Left lung (tissue), 14 donors: ENCODE measurements at places on chromosomes 6 and 20.

- no peak for DNase-seq
Measured at GRCh38 chr20:36645998-36646397, at the start of gene SLA2. TSS of gene SLA2 (minus strand) at chr20:36646196. CDS start at chr20:36641335, 4,861 bp downstream.

- no peak for DNase-seq
Measured at GRCh38 chr20:44702776-44703175, 12.4 kb upstream of the CCN5 start.

DNA sequence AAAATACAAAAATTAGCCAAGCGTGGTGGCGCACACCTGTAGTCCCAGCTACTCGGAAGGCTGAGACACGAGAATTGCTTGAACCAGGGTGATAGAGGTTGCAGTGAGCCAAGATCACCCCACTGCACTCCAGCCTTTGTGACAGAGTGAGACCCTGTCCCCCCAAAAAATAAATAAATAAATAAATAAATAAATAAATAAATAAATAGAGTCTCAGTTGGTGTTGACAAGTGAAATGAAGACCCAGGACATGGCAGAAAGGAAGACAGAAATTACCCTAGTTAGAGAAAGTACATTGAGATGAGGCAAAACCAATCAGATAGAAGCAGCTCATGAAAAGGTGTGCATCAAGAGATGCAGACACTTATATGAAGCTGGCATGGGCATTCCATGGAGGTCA, 105.0 kb downstream of the IBTK start:
- DNase-seq, result no peak

DNA sequence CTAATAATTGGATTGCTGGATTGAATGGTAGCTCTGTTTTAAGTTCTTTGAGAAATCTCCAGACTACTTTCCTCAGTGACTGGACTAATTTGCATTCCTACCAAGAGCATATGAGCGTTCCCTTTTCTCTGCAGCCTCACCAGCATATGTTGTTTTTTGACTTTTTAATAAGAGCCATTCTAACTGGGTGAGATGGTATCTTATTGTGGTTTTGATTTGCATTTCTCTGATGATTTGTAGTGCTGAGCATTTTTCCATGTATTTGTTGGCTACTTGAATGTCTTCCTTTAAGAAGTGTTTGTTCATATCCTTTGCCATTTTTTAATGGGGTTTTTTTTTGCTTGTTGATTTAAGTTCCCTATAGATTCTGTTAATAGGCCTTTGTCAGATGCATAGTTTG, 94.7 kb upstream of the AHI1 start:
- no peak for DNase-seq

GRCh38 chr6:99514089-99514488, 1.1 kb downstream of the USP45 start:
- DNase-seq, result no peak

DNA sequence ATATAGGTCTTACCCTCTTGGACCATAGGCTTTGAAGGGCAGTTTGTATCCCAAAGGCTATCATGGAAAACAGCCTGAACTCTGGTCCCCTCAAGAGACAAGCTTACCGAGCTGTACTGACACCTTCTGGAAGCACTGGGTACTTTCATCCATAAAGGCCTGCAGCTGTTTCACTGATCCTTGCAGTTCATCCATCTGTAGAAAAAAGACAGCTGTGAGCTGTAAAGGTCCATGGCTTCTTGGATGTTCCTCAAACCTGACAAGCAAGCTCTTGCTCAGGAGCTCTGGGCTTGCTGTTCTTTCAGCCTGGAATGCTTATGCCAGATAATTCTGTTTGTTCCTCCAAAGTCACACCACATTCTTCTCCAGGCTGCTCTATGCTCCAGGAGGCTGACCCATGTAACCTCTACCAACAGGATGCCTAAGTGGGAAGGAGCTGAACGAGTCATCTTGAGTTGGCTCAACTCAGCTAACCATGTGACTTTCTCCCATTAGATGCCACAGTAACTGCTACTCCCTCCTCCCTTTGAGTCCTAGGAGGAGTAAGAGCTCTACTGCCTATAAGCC, 8.8 kb upstream of the NDRG3 start:
- peak; percentile 72 for DNase-seq

- DNase-seq, result no peak
Measured at GRCh38 chr6:140563728-140564127, 1189.3 kb upstream of the CITED2 start.

DNA sequence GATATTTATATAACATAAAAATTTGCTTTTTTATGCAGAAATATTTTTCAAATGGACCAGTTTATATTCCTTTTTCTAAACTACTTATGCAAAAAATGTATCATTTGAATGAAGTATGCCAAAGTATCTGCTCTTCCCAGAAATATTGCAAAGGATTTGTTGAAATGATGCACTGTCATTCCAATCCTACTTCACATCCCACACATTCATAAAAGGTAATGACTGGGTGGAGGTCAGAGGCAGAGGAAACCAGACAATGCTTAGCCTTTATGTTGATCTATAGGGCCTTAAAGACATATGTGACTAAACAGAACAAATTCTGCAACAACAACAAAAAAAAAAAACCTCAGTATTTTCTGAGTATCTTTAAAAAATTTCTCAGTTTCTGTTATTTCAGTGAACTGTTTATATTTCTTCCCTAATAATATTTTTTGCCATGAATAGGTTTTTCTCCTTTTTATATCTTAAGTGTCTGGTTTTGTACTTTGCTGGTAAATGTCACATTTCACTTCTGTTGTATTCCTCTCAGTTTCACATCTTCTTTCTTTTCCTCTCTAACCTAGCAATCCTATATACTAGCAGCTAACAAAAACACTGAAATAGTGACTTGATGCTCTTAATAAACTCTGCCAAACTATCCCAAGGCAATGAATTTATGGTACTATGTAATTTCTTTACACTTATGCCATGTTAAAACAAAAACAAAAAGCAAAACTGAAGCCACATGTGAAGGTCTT, 374.1 kb downstream of the BCKDHB start:
- no peak for DNase-seq

GRCh38 chr6:37381579-37381978, 27.8 kb downstream of the RNF8 start:
- peak; percentile 23 for DNase-seq

GRCh38 chr20:16764560-16764959, 16.4 kb downstream of the OTOR start:
- no peak for DNase-seq

GRCh38 chr20:49615401-49616153, 47.6 kb upstream of the PTGIS start:
- DNase-seq, result no peak

- no peak for DNase-seq
Measured at GRCh38 chr6:56158571-56158970, 88.8 kb downstream of the COL21A1 start.

DNA sequence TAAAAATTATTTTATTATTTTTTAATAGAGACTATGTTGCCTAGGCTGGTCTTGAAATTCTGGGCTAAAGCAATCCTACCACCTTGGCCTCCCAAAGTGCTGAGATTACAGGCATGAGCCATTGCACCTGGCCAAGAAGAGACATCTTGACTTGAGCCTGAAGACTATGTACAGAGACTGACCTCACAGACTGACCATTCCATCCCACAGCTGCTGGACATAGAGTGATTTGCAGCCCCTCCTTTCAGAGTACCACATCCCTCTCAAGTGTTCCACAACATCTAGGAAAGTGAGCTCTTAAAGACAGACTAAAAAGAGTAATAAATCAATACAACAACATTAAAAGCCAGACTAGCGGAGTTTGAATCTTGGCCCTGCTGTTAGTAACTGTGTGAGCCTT, 39.0 kb downstream of the RNF8 start:
- DNase-seq, result no peak
